ENCODE measurements at places on chromosomes 16 and 17.
A peak's percentile ranks its signal among the peaks of the same experiment; 100 is the strongest.

- no peak for DNase-seq
Observed at GRCh38 chr17:45393411-45393810, 39.3 kb downstream of the ARHGAP27 start.

DNA sequence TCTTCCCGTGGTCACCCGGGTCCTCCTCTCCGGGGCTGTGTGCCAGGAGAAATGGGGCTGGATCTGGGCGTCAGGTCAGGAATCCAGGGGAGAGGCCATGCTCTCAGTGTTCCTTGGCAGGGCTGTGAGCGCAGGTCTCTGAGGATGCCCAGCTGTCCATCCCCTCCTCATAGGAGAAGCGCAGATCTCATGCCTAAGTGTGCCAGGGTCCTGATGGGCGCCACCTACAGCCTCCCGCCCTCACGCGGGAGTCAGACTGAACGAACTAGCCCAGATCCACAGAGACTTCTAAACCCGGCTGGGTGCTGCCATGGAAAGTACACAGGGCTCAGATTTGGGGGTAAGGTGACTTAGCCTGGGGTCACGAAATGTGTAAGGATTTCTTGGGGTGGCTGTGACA lies 24.3 kb downstream of the MGRN1 start:
- no peak for DNase-seq

DNA sequence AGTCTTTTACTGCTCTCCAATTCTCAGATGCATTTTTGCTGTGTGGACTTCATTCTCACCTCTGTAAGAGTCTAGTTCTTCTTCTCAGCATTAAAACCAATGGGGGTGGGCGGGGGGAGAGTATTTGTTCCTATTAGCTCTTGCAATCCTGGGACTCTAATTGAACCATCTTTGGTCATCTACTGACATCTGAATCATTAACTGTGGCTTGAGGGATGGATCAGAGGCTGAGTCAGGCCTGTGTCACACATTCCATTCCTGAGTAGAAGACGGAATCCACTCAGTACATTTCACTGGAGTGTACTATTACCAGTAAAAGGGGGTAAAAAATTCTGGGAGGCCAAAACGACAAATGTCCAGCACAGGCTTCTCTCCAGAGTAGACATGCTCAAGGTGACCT lies 12.8 kb upstream of the ZNF23 start:
- DNase-seq: no peak

DNA sequence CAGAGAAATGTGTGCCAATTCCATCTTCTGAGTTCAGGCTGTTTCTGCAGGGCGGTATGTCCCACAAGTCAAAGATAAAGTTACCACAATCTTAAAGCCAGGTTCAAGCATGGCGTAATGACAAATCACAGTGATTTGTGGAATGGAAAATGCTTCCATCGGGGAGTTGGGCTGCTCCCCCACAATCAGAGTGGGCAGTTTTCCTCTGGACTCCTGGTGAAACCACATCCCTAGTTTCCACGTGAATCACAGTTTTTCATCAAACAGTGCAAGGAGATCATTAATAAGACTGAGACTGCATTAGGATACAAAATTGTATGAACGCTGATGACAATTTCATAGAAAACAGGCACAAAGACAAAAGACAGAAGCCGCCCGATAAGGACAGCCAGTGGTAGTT lies 3.6 kb downstream of the LITAF start:
- no peak for DNase-seq

GRCh38 chr17:28706471-28707338 lies 5.0 kb downstream of the PROCA1 start:
- DNase-seq: no peak

DNA sequence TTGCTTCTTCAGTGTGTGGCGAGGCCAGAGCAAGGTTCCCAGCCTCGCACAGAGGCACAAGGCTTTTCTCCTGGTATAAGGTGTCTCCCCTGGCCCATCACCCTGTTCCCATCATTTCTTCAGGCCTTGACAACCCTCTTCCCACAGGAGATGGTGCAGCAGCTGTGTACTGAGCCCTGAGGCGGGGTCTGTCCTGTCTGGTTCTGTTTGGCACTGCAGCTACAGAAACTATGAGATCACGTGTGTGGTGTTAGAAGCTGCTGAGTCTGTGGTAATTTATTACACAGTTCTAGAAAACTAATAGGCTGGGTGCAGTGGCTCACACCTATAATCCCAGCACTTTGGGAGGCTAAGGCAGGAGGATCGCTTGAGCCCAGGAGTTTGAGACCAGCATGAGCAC lies 7.2 kb downstream of the PLA2G15 start:
- no peak for DNase-seq

DNA sequence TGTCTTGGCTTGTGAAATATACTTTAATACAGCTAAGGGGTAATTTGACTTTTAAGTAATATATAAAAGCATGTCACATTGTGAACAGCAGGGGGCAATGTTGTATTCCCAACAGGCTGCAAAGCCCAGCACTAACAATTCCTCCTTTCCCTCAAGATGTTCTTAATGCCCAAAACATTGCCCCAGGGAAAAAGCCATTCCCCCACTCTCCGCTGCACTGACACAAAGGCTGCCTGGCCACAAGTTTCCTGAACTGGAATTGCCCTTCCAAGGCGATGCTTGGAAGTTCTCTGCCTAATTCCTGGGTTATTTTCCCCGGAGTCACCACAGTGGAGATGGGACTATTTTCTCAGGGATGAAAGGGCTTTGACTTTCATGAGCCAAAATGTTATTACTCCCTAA lies 27.2 kb downstream of the CLEC16A start:
- peak; percentile 67 for DNase-seq

GRCh38 chr16:64094992-64095634 lies 1026.8 kb downstream of the CDH11 start:
- DNase-seq: no peak

DNA sequence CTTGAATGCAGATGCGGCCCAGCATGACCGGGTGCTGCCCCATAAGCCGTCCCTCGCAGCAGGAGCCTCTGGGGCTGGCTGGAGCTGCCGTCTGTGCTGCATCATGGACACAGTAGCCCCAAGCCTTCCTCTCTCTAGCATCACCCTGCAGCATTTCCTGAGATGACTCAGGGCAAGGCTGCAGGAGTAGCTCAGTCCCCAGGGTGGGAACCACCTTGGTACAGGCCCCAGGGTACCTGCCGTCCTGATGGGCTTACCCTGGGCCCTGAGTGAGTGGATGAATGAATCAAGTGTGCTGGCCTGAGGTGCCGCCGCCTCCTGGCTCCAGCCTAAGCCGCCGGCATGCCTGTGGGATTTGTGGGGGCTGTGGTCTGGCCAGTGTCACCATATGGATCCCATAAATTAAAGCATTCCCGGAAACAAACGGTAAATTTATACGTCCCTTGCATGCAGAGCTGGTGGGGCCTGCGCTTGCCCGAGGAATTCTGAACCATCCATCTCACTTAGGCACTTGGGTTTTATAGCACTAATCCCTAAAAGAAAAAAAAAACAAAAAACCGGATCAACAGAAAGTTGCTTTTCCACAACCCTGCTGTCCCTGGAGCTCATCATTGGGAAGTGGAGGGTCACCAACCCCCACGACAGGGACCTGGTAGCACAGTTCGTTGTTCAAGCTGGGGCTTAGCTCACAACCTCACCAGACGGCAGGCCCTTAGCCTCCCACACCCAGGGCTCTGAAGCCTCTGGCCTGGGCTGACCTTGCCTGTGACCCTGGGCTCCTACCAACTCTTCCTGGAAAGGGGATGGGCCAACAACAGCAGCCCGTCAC lies 242.6 kb upstream of the CIBAR2 start:
- peak; percentile 12 for DNase-seq

- DNase-seq: no peak
Observed at GRCh38 chr16:20214401-20214800, 112.9 kb downstream of the GP2 start.

All from HT-29 (cell line).